Brain pericyte (primary cell): ENCODE measurements at places on chromosomes 3 and 15.

DNA sequence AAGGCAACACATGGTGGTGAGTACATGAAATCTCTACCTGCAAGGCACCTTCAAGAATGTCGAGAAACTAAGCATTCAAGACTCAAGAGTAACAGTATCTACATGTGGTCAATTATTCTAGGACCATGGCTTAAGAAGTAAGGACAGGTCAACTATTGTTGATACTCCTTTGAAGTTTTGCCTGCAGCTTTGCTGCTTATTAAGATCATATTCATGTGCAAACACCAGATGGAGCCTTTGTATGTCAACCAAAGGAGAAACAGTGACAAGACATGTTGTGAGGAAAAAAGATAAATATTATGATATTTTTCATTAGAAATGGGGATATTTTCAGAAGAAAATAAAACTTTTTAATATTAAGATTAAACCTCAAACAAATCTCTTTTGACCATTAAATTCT is 52.3 kb upstream of the FGF7 start:
- no peak for DNase-seq

- no peak for DNase-seq
Measured at GRCh38 chr15:74541494-74542165, 610 bp downstream of the ARID3B start.

GRCh38 chr15:66139591-66140207 is 113.9 kb downstream of the MEGF11 start:
- DNase-seq: no peak

DNA sequence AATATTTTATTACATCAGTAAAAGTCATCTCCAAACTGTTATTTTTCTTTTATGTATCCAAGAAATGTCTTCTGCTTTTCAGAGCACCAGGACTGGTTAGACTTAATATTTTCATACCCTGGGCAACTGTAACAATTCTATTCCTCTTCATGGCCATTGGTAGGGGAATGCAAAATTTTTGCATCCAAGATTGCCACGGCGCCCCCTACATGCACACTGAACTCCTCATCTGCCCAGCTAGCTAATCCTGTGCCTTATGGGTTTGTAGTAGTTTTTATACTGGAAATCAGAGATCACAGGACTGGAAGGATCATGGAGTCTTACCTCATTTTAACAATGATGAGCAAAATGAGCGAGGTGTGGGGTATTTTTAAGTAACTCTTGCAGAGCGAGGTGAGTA is 74.2 kb downstream of the CRTC3 start:
- DNase-seq: no peak

DNA sequence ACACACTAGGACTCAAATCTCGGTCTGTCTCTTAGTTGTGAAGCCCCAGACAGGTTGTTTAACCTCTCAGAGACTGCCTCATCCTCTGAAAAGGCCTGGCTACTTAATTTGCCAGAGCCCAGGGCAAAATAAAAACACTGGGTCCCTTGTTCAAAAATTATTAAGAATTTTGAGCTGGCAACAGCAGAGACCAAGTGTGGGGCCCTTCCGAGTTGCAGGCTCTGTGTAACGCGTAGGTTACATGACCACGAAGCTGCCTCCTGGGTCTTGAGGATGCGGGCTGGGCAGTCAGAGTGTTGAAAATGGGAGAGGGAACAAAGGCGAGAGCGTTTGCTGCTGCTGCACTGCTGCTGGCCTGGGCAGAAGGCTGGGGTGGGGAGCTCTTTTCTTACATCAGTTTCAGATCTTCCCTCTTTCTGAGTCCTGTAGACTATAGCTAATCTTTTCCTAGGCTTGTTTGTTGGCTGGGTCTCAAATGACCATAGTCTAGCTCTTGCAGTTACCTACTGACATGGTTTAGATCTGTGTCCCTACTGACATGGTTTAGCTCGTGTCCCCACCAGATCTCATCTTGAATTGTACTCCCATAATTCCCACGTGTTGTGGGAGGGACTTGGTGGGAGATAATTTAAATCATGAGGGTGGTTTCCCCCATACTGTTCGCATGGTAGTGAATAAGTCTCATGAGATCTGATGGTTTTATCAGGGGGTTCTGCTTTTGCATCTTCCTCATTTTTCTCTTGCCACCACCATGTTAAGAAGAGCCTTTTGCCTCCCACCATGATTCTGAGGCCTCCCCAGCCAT is 49.9 kb downstream of the CLEC3B start:
- no peak for DNase-seq

- DNase-seq: no peak
Measured at GRCh38 chr3:126085841-126086240, 1.9 kb upstream of the SLC41A3 start.

GRCh38 chr3:31027914-31028313 is 133.5 kb upstream of the GADL1 start:
- DNase-seq: no peak

DNA sequence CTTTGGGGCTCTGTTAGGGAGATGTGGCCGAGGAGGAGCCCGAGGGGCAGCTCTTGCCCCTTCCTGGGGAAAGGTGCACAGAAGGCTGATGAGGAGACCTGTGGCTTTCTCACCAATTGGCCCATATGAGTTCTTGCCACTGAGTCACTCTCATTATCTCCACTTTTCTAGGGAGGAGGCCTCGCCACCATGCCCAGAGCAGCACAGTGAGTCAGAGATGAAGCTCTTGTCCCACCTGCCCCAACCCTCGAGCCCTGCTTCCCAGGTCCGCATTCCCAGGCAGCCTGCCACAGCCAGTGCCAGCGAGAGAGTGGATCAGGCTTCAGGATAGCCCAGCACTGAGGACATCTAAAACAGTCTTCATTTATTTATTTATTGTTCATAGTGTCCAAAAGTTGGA is 53.5 kb downstream of the AMOTL2 start:
- DNase-seq: no peak

DNA sequence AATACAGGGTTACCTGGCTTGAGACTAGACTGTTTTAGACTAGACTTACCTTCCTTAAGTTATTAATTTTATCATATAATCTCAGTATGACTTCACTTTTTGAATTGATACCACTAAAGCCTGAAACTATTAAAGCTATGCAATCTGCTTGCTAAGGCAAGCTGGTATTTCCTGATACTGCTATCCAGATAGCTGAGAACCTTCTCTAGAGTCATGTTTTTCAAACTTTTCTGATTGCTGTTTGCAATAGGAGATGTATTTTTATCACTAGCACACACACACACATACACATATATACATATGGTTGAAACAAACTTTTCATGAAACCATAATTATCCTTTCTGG is 9.3 kb upstream of the MAGI1 start:
- DNase-seq: no peak

DNA sequence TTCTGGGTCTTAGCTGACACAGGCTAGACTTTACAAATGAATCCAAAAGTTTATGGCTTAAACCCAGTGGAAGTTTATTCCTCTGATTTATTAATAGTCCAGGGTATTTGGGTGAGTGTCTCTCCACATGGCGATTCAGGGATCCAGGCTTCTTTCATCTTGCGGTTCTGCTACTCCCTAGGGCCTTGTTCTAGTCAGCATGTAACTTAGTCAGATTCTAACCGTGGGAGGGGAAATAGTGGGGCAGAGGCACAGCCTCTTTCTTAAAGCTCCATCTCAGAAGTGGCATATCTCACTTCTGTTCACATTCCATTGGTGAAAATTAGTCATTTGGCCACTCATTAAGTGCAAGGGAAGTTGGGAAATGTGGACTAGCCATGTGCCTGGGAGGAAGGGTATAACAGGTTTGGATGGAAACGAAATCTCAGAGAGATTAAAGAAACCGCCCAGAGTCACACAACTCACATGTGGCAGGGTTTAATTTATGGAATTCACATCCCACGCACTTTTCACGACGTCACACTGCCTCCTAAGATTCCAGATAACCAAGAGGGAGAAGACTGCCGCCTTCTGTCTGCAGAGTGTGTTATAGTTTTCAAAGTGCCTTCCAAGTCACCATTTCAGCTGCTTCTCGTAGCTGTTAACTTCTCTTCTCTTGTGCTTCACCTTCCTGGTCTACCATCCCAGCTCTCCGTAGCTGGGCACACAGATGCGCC is 11.4 kb upstream of the RASGRF1 start:
- DNase-seq: no peak

DNA sequence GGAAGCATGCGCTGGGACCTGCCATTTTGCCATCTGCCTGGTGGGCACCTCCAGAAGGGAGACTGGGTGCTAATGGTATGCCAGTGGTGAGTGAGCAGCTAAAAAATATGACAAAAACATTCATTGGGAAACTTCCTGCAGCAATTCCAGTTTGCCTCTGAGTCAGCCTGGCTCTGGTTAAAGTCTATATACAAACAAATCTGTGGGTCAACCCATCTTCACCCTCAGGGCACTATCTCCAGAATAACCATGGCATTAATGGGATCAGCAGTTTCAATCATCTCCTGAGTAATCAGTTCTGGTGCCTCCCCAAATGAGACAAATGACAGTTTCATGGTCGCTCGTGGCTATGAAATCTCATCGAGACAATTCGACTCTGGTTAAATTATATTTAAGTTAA is 21.5 kb downstream of the FRMD4B start:
- DNase-seq: no peak

DNA sequence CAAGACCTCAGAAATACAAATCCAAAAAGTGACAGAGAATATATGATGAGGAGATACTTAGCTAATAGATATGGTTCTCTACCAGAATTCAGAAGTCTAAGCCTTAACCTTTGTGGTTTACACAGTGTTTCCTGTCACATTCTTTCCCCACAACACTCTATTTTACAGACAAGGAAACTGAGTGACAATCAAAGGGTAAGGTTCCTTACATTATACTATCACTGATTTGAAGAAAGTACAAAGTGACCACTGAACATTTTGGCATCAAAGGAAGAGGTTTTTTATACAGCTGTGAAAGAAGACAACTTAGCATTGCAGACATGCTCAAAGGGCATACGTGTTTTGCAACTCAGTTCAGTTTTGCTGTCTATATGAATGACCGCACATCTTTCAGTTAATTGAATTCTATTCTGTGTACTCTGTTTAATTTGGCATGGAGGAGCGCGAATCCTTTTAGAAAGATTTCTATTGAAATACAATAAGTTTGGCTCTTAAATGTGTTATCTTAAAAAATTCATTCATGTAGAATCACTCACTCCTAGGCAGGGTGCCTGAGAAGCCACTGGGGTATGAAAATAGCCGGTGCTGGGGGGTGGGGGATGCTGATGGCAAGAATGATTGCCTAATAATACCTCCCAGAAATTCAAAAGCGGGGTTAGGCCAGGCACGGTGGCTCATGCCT is 66.5 kb upstream of the SKOR1 start:
- DNase-seq: no peak

DNA sequence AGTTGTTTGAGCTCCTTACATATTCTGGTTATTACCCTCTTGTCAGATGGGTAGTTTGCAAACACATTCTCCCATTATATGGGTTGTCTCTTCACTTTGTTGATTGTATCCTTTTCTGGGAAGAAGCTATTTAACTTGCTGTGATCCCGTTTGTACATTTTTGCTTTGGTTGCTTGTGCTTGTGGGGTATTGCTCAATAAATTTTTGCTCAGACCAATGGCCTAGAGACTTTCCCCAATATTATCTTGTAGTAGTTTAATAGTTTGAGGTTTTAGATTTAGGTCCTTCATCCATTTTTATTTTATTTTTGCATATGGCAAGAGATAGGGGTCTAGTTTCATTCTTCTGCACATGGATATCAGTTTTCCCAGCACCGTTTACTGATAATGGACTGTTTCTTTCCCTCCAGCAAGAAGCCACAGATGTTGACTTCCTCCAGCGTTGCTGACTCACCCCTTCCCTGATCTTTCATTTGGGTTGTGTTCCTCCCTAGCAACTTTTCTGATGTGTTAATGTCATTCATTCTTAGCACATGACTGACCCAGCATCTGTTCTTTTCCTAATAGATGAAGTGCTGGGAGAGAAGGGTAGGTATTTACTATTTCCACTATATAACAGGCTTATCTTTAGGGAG is 166.7 kb upstream of the SGO1 start:
- DNase-seq: no peak

DNA sequence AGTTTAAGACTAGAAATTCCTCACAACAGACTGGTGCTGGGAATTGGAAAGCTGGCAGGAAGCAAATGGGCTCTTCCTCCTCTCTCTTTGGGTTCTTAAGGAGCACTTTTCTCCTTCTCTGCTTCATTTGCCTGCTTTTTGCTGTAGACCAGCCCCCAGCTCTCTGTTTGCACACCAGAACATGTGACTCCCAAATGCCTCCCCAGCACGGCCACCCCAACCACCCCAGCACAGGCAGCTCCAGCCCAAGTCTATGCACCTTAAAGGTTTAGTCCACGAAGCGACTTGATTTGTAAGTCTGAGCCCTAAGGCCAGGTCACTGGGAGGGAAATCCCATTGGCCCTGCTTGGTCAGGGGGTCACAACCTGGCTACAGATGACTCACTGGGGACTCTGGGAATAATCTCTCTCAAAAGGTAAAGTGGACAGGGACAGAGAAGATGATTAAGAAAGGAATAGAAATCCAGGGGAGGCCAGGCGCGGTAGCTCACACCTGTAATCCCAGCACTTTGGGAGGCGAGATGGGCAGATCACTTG is 377.8 kb upstream of the PROK2 start:
- no peak for DNase-seq

GRCh38 chr3:114983248-114983647 is 163.8 kb downstream of the ZBTB20 start:
- no peak for DNase-seq

DNA sequence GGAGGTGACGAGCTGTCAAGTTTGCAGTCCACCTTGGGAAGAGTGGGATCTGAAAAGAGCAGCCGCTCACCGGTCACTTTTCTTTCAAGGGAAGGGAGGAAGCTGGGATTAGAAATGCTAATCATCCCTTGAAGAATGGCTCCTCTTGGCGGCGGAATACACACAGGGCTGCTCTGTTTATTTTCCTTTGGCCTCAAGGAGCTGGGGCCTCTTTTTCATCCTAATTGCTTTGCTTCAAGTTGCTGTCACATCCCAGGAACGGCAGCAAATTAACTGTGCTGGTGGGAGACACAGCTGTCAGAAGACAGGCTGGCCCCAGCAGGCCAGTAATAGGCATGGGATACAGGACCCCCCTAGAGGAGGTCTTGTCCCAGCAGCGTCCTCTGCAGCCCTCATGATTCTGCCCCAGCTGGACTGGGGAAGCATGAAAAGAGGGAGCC is 6.7 kb downstream of the KBTBD13 start:
- DNase-seq: no peak

- DNase-seq: no peak
Measured at GRCh38 chr15:74423431-74424257, 10.1 kb downstream of the SEMA7A start.

GRCh38 chr15:67103869-67104268 is 38.5 kb downstream of the SMAD3 start:
- no peak for DNase-seq

DNA sequence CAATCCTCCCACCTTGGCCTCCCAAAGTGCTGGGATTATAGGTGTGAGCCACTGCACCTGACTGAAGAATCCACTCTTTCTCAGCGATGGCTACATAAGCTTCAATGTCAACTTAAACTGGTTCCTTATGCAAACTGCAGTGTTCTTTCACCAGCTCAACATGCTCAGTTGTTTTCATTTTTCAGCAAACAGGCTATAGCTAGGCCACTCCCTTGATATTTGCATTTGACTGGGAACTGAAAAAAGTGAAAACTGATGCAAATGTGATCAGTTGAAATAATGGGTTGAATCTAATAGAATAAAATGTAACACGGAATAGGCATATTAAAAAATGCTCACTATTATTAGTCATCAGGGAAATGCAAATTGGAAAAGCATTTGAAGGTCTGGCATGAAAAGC is 74.2 kb upstream of the GCNT3 start:
- DNase-seq: no peak
